Upper lobe of left lung (tissue), 6 donors: ENCODE measurements at places on chromosomes 2 and 18. TPM values are rescaled to one million over a fixed set of nuclear protein-coding genes. Genes with fewer than 3 reads are reported as not detected.
A peak's percentile ranks its signal among the peaks of the same experiment; 100 is the strongest.

The EDAR gene
- not detected for total RNA-seq

DNA sequence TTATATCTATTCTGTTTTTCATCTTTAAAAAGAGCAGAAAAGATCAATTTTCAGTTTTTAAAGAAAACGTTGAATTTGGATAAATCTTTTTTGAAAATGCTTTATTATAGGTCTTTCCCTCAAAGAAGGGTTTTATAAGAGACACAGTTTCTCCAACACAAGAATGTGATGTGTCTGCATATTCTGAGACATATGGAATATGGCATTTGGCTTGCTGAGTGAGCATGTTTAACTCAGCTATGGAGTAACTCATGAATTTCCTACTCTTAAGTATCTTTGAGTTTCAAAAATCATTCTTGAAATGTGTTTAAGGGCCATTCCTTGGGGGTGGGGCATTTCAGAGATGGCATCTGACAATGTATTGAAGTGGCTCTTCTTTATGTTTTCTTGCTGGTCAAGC lies 191.5 kb downstream of the CCDC85A start:
- H3K36me3 ChIP-seq, result no peaks in the 10 kb centered on the region
- H3K27me3 ChIP-seq, result no peaks in the 10 kb centered on the region
- DNase-seq, result no peak
- no peak overlapping the region for H3K27ac ChIP-seq
- H3K4me1 ChIP-seq, result no peaks in the 10 kb centered on the region

DNA sequence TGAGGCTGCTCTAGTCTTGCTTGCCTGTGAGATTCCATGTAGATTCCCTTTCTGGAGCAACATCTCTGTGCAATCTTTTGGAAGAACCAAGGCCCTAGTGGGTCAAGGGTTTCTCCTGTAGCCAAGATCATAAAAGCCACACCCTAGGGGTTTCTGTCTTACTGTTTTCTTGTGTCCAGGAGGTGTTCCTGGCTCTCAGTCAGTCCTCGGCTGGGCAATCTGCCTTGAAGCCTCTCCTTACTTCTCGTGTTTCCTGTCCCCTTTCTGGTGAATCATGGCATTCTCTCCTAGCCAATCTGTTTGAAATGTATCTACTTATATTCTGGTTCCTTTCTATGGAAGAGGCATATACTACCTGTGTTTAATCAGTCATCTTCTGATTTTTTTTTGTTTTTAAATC lies 484.8 kb upstream of the UBE2E3 start:
- DNase-seq, result no peak
- H3K36me3 ChIP-seq, result no peaks in the 10 kb centered on the region
- no peaks in the 10 kb centered on the region for H3K4me1 ChIP-seq

The CD226 gene
- total RNA-seq, result 4.1 TPM

The KIF1A gene
- 0.15 TPM for total RNA-seq

The M1AP gene
- total RNA-seq, result not detected

DNA sequence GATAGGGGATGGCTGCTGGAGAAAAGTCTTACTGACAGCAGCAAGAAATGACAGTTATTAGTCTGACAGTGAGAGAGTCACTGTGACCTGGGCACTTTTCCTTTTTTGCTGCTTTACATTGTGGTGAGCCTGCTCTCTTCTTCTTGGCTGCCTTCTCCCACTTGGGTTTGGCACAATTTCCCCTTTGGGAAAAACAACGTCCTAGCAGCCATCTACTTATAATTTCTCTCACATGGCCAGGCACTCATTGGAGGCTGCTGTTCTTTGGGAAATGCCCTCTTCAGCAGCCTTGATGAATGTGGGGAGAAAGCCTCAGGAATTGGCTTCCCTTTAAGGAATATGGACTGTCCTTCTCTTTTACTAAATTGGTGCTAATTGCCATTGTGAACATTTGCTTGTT lies 60.4 kb upstream of the SLC1A4 start:
- H3K4me3 ChIP-seq, result no peak overlapping the region
- no peak overlapping the region for H3K27ac ChIP-seq
- H3K36me3 ChIP-seq, result no peaks in the 10 kb centered on the region
- DNase-seq, result no peak
- no peaks in the 10 kb centered on the region for H3K27me3 ChIP-seq

DNA sequence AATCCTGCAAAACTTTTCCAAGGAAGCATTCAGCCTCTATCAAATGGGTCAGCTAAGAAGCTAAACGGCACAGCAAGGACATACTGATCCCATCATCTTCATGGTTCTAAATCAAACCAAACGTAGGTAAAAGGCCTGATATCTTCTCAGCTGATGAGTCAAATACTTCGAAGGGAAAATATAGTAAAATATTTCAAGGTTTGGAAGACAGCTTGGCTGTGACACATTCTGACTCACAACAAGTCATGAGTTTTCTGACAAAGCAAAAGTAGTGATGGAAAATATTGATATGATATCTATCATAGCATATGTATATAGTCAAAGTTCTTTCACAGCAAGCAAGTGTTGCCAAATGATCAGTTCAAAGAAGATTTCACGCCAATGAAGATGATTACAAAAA lies 31.5 kb downstream of the DOCK10 start:
- no peak for DNase-seq
- H3K4me3 ChIP-seq, result no peak overlapping the region
- no peaks in the 10 kb centered on the region for H3K4me1 ChIP-seq

The CRACDL gene
- total RNA-seq, result 17.8 TPM

DNA sequence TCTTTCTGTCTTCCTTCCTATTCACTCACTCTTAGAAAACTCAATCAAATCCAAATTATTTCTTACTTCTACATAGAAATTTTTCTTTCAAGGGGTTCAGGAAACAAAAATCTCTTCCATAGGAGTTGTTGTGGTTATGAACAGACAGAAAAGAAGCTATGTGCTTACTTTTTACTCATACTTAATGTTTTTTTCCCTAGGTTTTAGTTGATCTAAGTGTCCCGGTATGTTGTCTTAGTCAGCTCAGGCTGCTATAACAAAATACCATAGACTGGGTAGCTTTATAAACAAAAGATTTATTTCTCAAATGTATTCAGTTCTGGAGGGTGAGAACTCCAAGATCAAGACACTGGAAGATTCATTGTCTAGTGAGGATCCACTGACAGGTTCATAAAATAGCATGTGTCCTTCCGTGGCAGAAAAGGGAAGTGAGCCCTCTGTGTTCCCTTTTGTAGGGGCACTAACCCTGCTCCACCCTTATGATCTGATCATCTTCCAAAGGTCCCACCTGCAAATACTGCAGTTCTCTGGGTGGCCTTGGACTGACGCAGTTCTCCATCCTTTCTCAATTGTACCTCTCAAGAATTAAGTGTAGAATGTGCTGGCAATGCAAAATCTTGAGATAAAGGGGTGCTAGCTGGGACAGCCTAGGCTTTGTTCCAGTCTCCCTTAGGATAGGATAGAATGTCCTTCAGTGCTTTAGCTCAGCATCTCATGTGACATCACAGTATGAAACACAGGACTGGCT lies 14.4 kb upstream of the VRK2 start:
- no peaks in the 10 kb centered on the region for H3K36me3 ChIP-seq
- H3K27ac ChIP-seq, result no peak overlapping the region
- H3K4me1 ChIP-seq, result no peaks in the 10 kb centered on the region
- no peaks in the 10 kb centered on the region for H3K27me3 ChIP-seq
- no peak overlapping the region for H3K4me3 ChIP-seq
- DNase-seq, result no peak

- H3K36me3 ChIP-seq, result peaks cover 94% of the 10 kb centered on the region
- H3K4me1 ChIP-seq, result no peaks in the 10 kb centered on the region
- no peak overlapping the region for H3K4me3 ChIP-seq
- DNase-seq, result no peak
- H3K27ac ChIP-seq, result no peak overlapping the region
Observed at GRCh38 chr2:203282101-203282500, 43.3 kb downstream of the CYP20A1 start.

GRCh38 chr18:25651553-25651952 lies 299.6 kb upstream of the ZNF521 start:
- DNase-seq, result no peak
- H3K36me3 ChIP-seq, result no peaks in the 10 kb centered on the region
- no peak overlapping the region for H3K27ac ChIP-seq
- H3K4me1 ChIP-seq, result no peaks in the 10 kb centered on the region
- no peak overlapping the region for H3K4me3 ChIP-seq

GRCh38 chr2:135987441-135987840 lies 2.0 kb upstream of the DARS1 start:
- no peaks in the 10 kb centered on the region for H3K27me3 ChIP-seq
- H3K27ac ChIP-seq, result no peak overlapping the region
- H3K36me3 ChIP-seq, result no peaks in the 10 kb centered on the region

The GALR1 gene
- total RNA-seq, result not detected

GRCh38 chr2:145226901-145227300 lies 707.0 kb upstream of the ZEB2 start:
- H3K27me3 ChIP-seq, result no peaks in the 10 kb centered on the region
- no peak for DNase-seq
- no peak overlapping the region for H3K27ac ChIP-seq
- no peak overlapping the region for H3K4me3 ChIP-seq
- no peaks in the 10 kb centered on the region for H3K4me1 ChIP-seq
- H3K36me3 ChIP-seq, result no peaks in the 10 kb centered on the region

The CYRIA gene
- total RNA-seq, result 23.5 TPM

The CACNB4 gene
- total RNA-seq, result 19.7 TPM

GRCh38 chr2:200127848-200128247 lies 172.5 kb downstream of the MAIP1 start:
- H3K27ac ChIP-seq, result no peak overlapping the region
- H3K27me3 ChIP-seq, result no peaks in the 10 kb centered on the region
- DNase-seq, result no peak
- H3K4me3 ChIP-seq, result no peak overlapping the region
- no peaks in the 10 kb centered on the region for H3K36me3 ChIP-seq
- no peaks in the 10 kb centered on the region for H3K4me1 ChIP-seq

The SERPINB4 gene
- total RNA-seq, result not detected

- peaks cover 39% of the 10 kb centered on the region for H3K4me1 ChIP-seq
- no peak overlapping the region for H3K27ac ChIP-seq
- no peak overlapping the region for H3K4me3 ChIP-seq
- no peaks in the 10 kb centered on the region for H3K36me3 ChIP-seq
Observed at GRCh38 chr2:176107731-176108181, 676 bp downstream of the HOXD11 start.

The LONRF2 gene
- 3.3 TPM for total RNA-seq

The FAM124B gene
- 3.5 TPM for total RNA-seq

DNA sequence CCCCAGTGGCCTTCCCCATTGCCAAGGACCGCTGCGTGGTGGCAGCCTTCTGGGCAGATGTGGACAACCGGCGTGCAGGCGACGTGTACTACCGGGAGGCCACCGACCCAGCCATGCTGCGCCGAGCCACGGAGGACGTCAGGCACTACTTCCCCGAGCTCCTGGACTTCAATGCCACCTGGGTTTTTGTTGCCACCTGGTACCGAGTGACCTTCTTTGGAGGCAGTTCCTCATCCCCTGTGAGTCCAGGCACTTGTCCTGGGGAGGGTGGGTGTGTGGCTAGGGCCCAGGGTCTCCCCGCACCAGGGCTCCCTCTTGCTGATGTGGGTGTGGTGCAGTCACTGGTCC lies 31.9 kb downstream of the SNED1 start:
- no peak overlapping the region for H3K4me3 ChIP-seq
- no peaks in the 10 kb centered on the region for H3K4me1 ChIP-seq
- H3K36me3 ChIP-seq, result no peaks in the 10 kb centered on the region
- no peaks in the 10 kb centered on the region for H3K27me3 ChIP-seq
- DNase-seq, result peak; percentile 78

The C2orf76 gene
- 3.8 TPM for total RNA-seq

DNA sequence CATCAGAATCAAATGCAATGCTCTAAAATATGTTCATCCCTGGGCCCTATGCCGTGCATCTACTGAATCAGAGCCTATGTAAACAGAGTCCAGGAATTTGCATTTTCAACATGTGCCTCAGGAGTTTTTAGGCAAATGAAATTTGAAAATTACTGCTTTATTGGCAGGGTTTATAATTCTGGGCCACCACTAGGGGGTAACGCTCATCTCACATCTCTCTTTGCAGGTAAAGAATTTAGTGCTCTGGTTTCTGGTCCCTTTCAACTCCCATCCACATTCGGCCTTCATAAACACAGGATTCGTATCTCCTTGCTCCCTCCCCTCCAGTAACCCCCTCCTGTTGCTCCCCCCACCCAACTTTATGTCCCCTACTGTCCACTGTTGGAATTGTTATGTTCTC lies 49.3 kb downstream of the LYPD6B start:
- H3K4me1 ChIP-seq, result peaks cover 2% of the 10 kb centered on the region
- no peak for DNase-seq
- no peak overlapping the region for H3K27ac ChIP-seq
- H3K4me3 ChIP-seq, result no peak overlapping the region

The BCL11A gene
- total RNA-seq, result 9.2 TPM

The ITPRIPL1 gene
- total RNA-seq, result 2.6 TPM

DNA sequence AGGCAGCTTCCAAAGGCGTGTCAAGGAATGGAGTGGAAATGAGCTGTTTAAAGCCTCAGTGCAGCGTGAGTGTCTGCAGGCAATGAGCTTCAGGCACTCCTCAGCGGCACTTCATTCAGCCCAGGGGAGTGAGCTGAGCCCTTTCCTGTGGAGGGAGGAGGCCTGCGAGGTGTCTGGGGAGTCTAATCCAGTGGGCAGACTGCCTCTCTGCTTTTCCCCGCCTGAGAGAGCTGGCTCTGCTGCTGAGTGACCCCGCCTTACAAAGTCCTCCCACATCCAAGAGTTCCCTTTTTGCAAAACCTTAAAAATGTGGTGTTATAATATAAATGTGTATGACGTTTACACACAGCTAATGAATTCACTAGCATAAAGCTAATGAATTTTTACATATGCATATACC lies 7.0 kb upstream of the LDLRAD4 start:
- no peak overlapping the region for H3K27ac ChIP-seq
- no peaks in the 10 kb centered on the region for H3K36me3 ChIP-seq
- H3K4me1 ChIP-seq, result peaks cover 3% of the 10 kb centered on the region

GRCh38 chr18:37175727-37176620 lies 347.0 kb downstream of the KIAA1328 start:
- no peaks in the 10 kb centered on the region for H3K4me1 ChIP-seq
- H3K27ac ChIP-seq, result no peak overlapping the region
- H3K36me3 ChIP-seq, result no peaks in the 10 kb centered on the region
- H3K27me3 ChIP-seq, result no peaks in the 10 kb centered on the region
- no peak overlapping the region for H3K4me3 ChIP-seq
- no peak for DNase-seq
